Activated CD8-positive, alpha-beta memory T cell treated with anti-CD3 and anti-CD28 coated beads for 1 hour (primary cell): ENCODE measurements at places on chromosomes 2 and 18.

GRCh38 chr2:43851011-43851980, 12.5 kb downstream of the ABCG8 start:
- DNase-seq: no peak

- no peak for DNase-seq
These were observed 36.0 kb downstream of the TPGS2 start for GRCh38 chr18:36792634-36793283.

GRCh38 chr2:52572469-52572894, 1195.1 kb upstream of the CHAC2 start:
- no peak for DNase-seq

DNA sequence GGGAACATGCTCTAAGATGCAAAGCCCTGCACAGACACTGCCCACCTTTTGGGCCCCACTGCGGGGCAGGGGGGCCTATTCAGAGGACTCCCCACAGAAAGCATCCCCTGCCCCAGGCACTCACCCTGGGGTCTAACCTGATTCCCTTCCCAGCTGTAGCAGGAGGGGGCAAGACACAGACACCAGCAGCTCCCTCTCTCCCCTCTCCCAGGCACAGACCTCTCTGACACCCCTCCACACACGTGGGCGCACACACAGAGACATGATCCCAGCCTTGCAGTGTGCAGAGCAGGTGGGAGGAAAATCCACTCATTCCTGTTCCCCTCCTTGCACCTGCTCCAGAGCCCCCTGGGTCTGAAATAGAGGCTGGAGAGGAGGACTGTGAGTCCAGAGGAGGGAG, 10.7 kb downstream of the TNS1 start:
- DNase-seq: no peak

DNA sequence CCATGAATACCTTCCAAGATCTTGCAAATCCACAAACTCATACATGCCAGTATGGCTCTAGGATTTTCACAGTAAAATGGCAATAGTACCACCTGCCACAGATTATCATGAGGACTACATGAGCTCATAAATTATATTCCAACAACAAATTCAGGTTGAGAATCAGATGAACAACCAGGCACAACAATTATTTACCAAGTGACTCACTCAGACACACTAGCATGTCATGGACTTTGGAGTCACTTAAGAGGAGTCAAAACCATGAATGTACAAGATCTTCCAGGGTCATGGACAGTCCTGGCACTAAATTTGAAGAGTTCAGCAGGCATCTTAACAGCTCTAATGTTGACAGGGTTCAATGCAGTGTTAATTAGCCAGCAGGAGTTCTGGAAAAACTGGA, 34.4 kb upstream of the BZW1 start:
- no peak for DNase-seq

DNA sequence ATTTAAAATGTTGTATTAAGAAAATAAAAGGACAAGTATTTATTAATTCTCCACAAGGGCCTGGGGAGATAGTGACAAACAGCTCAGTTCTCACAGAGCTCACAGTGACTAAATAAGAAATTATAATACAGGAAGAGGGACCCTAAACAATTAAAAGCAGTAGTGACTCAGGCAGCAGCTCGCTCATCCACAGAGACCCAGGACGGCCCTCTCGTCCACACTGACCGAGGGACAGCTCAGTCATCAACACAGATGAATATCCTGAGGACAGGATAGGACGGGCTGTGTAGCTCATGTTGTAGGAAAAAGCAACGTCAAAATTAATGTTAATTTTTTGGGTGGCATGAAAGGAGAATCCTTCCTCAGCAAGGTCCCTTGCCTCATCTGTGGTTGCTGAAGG, 44.1 kb downstream of the PARD6G start:
- no peak for DNase-seq

DNA sequence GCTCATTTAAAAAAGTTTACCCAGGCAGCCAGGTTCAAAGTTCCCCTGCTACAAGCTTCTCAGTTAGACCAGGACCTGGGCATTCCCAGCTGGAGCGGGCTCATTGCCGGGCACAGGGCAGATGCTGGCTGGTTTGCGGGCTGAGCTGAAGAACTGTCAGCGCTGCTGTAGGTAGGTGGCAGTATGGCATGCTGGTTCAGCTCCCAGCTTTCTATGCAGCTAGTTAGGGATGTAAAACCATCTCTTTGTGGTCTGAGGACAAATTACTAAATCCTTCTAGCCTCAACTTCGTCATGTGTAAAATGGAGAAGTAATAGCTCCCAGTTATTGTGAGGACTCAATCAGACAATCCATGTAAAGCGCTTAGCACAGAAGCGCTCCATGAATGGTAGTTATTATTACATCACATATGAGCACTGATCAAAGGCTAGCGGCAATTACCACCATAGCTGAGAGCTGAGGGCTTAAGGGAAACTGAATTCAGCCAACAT, 2.4 kb upstream of the LDLRAD4 start:
- no peak for DNase-seq

DNA sequence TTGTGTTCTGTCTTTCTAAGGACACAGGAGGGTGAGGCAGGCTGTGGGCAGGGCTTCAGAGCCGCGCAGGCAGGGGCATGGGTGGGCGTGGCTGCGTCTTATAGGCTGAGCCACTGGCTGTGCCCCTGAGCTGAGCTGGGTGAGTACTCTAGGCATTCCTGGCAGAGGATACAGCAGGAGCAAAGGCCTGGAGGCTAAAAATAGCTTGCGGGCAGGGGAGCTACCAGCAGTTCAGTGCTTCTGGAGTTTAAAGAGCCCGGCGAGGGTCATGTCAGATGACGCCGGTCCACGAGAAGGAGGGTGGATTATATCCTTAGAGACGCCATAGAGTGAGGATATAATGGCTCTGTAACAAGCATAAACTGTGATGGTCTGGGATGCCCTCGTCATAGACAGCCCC, 31.5 kb upstream of the PDIA6 start:
- no peak for DNase-seq

DNA sequence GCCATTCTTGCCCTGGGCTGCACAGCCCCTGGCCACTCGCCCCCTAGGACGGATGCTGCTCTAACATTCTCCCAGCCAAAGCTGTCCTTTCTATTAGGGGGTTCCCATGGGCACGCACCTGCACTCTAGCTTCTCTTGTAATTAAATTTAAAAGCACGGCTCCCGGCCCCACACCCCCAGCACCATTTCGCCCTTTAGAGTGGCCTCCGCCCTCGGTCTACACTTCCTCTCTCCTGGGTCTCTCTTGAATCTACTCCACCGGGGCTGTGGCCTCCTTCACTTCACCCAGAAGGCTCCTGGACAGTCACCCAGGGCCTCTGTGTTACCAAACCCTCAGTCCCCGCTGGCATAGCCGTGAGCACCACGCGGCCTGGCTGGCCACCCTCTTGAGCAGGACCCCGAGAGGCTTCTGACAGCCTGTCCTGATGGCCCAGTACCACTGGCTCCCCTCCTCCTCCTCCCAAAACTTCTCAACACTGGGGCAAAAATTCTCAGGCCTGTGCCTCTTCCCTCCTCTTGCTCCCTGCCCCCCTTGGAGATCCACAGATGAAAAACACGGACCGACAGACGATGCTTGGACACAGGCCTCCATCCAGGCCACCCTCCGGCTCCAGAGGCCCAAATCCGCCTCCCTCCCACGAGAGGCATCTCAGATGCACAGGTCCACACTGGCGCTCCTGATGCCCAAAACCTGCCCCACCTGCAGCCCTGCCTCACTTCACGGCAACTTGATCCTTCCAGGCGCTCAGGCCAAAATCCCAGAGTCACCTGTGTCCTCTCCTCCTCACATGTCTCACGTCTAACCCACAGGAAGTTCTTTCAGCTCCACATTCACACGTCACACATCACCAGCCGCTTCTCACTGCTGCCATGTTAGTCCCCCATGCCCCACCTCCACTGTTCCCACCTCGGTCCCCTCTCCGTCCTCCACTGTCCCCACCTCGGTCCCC, 6.9 kb upstream of the RAB17 start:
- no peak for DNase-seq

GRCh38 chr2:113831161-113831560, 58.7 kb upstream of the ACTR3 start:
- DNase-seq: no peak

- no peak for DNase-seq
These were observed 11.6 kb upstream of the SDC1 start for GRCh38 chr2:20236496-20236895.

DNA sequence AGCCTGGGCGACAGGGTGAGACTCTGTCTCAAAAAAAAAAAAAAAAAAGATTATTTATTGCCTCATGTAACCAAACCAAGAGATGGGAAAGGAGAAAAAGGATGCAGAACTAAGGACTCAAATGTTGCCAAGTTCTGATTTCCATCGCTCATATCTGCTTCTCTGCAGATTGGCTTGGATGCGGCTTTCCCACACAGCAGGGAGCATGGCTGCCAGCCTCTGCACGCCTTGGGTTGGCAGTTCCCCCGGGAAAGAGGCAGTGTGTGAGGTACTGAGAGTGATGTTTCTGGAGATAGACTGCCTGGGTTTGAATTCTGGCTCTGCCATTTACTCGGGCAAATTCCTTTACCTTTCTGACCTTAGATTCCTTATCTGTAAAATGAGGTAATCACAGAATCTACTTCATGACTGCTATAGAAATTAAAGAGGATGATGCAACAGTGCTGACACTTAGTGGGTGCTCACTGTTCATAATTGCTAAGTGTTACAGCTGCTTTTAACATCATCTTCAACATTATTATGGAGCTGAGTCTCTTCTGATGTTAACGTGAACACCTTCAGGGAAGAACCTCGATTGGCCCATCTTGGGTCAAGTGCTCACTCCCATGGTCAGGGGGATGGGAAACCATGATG, 68.8 kb downstream of the ACAA2 start:
- no peak for DNase-seq

- peak; percentile 15 for DNase-seq
These were observed 126.6 kb upstream of the PPP1CB start for GRCh38 chr2:28624793-28625701.

DNA sequence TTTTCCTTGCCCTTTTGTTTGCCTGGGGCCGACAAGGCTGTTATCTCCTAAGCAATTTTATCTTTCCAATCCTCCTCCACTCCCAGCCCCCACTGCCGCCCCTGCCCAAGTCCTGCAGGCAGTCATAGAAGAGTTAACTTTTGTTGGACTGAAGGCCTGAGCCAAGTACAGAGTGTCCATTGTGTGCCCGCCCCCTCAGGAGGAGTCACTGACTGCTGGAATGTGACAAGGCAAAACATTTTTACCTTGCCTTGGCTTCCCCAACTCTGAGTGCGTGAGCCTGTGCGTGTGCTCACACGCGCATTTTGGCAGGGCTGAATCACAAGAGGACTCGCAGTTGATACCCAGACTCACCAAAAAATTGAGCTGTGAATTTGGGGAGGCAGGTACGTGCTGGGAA, 16.2 kb downstream of the SETBP1 start:
- DNase-seq: no peak

- no peak for DNase-seq
These were observed 1490.2 kb upstream of the SLC39A10 start for GRCh38 chr2:194166818-194167217.

DNA sequence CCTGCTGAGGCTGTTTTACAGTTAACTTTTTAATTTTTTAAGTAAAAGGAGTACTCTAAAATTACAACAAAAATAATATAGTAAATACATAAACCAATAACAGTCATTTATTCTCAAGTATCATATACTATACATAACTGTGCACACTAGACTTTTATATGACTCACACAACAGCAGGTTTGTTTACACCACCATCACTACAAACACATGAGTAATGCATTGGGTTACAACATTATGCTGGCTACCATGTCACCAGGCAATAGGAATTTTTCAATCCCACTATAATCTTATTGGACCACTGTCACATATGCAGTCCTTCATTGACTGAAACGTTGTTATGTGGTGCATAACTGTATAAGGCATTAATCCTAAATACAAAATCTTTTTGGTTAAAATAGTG, 42.5 kb downstream of the RASGRP3 start:
- DNase-seq: no peak

GRCh38 chr2:235216901-235217300, 265.1 kb downstream of the SH3BP4 start:
- no peak for DNase-seq

GRCh38 chr2:68737711-68738110, 3.1 kb downstream of the ARHGAP25 start:
- DNase-seq: no peak

GRCh38 chr2:120734930-120735651, 577 bp upstream of the GLI2 start:
- no peak for DNase-seq

GRCh38 chr2:9160732-9161131, 45.9 kb upstream of the ASAP2 start:
- no peak for DNase-seq

DNA sequence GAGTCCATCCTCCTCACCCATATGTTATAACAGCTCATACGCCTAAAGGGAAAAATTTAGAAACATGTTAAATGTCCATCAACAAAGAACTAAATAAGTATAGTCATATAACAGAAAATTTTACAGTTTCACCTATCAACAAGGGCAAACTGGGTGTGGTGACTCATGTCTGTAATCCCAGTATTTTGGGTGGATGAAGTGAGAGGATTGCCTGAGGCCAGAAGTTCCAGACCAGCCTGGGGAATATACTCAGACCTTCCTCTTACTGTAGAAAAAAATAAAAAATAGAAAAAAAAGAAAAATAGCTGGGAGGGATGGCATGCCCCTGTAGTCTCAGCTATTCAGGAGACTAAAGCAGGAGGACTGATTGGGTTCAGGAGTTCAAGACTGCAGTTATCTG, 48.3 kb upstream of the GULP1 start:
- no peak for DNase-seq
